ENCODE measurements at places on chromosomes 6 and 20.
A peak's percentile ranks its signal among the peaks of the same experiment; 100 is the strongest.

- no peak for DNase-seq
Observed at GRCh38 chr6:111550195-111550594, 55.5 kb downstream of the TRAF3IP2 start.

GRCh38 chr20:45341579-45341938 is 6.7 kb downstream of the SDC4 start:
- no peak for DNase-seq

DNA sequence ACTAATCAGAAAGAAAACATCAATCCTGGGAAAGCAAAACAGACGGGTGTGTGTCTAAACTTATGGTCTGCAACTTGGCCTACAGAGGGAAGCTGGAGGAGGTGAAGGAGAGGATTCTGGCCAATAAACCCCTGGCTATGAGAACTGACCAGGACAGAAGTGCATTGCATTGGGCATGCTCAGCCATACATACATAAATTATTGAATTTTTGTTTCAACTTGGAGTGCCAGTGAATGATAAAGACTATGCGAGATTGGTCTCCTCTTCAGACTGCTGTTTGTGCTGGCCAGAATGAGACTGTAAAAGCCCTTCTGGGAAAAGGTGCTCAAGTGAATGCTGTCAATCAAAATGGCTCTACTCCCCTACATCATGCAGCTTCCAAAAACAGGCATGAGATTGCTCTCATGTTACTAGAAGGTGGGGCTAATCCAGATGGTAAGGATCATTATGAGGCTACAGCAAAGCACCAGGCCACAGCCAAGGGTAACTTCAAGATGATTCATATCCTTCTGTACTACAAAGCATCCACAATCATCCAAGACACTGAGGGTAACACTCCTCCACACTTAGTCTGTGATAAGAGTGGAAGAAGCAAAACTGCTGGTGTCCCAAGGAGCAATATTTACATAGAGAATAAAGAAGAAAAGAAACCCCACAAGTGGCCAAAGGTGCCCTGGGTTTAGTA is 17.4 kb downstream of the ADNP start:
- peak; percentile 66 for DNase-seq

DNA sequence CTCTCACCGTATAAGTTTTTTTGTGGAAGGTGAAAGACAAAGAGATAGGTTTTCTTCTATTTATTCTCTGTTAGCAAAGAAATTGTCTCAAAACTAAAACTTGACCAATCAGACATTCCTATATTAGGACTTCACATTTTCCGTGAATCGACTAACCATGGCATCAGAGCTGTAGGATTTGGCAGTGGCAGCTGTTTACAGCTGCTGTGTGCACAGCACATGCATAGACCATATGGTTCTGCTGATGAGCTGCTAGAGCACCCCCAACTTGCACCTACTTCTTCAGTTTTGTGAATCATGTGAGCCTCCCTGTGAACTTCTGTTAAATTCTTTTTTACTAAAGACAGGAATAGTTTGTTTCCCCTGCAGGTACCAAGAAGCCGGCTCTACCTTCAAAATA is 157.9 kb downstream of the RFX6 start:
- no peak for DNase-seq

GRCh38 chr6:139587469-139587868 is 213.0 kb upstream of the CITED2 start:
- peak; percentile 41 for DNase-seq

- DNase-seq, result no peak
Observed at GRCh38 chr6:129659590-129660345, 50.2 kb downstream of the ARHGAP18 start.

GRCh38 chr6:149323925-149324324 is 6.4 kb downstream of the TAB2 start:
- DNase-seq, result no peak

- no peak for DNase-seq
Observed at GRCh38 chr20:22371843-22372242, 212.5 kb downstream of the FOXA2 start.

DNA sequence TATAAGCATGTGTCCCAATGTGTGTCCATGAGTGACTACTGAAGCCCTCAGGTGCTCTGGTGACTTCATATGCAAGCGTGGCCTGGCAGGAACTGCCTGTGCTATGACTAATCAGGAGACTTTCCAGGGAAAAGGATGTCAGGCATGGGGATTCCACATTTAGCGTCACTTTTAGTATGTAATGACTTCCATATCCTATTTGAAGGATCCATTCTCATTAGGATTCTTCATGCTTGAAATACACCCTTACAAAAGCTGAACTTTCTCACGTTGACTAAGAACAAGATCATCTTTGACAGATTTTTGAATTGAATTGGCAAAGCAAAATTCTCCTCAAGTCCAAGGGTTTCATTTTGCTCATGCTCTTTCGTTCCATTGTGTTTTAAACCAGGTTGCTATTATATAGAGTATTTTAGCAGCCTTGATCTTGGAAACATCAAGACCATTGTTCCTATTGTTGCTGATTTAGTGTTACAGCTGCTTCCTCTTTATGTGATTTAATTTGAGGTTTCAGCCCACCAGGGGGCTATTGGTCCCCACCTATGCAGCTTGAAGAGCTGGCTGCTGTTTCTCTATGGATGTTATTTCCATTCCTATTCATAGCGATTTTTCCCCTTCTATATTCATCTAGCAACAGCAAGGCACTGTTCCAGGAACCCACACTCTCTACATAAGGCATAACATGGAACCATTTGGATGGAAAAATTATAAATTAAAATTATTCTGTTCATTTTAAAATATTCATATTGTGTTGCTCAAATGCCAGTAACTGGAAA is 418.6 kb downstream of the CDKAL1 start:
- DNase-seq, result peak; percentile 46

DNA sequence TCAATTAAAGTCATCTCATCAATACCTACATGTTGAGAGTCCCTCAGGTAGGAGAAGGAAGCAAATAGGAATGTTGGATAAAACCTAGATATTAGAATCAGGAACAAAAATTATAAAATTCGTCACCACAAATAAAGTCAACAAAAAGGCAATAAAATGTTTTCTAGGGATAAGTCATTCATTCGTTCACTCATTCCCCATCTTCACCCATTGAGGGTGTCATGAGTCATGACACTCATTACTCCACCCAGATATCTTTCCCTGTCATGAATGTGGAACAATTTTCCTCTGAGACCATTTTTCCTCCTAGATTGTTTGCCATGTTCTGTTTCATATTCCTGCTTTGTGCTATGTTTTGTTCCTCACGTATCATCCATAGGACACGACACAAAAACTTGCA is 50.9 kb upstream of the OLIG3 start:
- no peak for DNase-seq

DNA sequence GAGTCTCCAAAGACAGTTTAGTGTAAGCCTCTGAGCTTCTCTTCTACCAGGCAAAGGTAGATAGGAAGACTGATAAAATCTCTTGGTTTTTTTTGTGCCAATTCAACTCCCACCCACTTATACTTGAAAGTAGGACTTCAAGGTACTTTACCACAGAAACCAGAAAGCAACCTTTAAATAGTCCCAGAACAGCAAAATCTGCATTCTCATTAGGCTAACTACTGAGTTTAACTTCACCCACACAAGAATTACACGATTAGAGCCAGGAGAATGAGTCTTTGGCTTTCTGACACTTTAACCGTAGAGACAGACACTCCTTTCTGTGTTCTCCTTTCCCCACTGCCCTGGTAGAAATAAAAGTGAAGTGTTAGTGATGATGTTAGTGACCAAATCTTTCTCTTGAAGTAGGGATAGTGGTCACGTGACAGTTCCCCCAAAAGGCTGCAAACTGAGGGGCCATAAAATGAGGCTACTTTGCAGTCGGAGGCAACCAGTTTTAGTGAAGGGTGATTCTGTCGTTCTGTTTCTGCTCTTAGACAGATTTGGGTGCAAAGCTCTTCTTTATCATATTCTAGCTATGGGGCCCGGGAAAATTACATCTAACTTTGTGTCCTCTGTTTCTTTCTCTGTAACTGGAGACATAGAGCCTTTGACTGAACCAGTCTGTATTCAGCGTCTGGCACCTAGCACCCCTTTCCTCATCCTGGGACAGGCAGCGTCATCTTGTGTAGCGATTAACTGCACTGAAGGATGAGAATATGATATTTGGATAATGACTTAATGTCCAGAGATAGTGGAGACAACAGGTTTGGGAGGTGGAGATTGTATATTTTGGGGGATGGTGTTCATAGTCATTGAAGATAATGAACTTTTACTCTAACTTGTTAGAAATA is 206.4 kb upstream of the CITED2 start:
- DNase-seq, result no peak

DNA sequence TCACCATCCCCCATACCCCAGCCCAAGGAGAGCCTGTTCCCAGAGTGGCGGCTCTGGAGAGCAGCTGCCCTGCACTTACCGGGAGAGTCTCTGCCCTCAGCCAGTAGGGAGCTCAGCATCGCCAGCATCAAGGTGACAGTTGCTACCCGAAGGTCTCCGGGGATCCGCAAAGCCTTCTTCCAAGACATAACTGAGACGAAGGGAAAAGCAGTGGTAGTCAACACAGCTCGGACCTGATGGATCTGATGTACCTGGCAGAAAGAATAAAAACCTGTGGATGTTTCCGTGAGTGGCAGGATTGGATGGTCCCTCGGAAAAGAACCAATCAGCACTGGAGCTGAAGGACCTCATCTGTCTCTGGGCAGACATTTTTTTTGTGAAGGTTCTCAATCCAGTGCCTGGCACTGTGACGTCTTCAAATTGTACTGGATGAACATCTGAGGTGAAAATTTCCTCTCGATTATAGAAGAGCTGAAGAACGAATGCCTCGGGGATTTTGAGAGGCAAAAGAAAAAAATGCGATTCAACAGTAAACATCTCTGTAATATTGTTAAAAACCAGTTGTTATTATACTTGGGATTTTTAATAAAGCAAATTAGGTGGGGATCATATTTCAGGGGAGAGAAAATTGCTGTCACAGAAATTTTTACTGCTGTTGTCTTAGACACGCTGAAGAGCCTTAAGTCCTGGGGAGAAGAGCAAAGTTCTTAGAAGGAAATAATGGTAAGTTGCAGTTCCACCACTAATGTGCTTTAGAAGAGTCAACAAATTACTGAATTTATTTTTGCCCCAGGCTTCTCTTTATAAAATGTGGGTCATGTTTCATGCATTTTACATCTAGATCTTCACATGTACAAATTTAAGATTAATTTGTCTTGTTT is at the start of gene HLA-DQB1:
Gene HLA-DQB1, minus strand, starts transcription at position 238 of the 881 bp plus-strand sequence. Its CDS starts 50 bp downstream, at position 188.
- peak; percentile 51 for DNase-seq

DNA sequence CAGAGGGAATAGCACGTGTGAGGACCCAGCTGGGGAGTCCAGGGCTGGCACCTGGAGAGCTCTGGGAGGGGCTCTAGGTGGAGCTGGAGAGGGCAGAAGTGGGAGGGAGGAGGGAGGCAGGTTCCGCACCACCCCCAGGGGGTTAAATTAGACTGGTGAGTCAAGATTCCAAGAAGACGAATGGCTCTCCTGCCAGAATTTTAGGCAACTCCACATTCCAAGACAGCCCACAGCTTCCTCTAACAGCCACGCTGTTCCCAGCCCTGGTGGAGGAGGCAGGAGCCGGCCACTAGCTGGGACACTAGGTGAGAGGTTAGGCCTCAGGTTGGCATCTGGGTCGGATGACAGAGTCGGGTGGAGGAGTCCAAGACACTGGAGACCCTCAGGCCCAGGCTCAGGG is 60.2 kb downstream of the TFAP2C start:
- DNase-seq, result peak; percentile 88

DNA sequence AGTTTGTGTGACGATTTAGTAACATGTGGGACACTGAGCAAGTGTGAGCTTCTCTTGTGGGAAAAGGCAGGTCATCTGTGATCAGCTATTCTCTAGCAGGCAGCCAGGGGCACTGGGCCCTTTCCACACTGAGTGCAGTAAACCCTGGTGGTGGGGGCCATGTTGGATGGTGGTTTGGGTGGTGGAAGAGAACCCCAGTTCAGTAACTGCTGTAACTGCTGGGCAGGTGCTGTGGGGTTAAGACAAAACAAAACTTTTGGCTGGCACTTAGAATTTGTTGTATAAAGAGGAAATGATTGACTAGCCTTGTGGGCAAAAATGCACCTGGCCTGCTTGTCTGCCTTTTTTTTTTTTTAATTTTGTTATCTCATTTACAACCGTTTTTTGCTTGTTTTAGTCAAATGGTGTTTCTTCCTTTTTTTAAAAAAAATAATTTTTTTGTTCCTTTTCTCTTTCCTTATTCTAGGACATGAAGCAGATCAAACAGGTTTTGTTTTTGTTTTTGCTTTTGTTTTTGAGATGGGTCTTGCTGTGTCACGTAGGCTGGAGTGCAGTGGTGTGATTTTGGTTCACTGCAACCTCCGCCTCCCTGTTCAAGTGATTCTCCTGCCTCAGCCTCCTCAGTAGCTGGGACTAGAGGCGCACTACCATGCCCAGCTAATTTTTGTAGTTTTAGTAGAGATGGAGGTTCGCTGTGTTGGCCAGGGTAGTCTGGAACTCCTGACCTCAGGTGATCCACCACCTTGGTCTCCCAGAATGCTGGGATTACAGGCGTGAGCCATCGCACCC is 59.8 kb downstream of the IGF2R start:
- no peak for DNase-seq

DNA sequence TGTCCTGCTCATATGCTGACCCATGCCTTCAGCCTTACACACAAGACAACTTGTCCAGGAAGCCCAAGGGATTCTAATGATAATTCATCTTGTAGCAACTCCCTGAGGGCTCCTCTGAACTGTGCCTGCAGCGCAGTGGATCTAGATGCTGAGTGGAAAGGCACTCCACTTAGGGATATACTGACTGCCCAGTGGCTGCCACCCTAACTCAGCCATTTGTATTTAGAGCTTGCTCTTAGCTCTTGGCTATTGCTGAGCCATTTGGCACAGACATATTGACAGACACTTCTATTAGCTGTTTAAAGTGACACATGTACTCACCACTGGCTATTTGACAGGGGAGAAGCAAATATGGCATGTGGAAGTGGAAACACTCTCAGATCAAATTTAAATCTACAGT is 278.3 kb upstream of the SGK1 start:
- DNase-seq, result no peak

- DNase-seq, result no peak
Observed at GRCh38 chr6:145244349-145245100, 490.8 kb downstream of the EPM2A start.
